ENCODE measurements at places on chromosomes 2 and 18.

DNA sequence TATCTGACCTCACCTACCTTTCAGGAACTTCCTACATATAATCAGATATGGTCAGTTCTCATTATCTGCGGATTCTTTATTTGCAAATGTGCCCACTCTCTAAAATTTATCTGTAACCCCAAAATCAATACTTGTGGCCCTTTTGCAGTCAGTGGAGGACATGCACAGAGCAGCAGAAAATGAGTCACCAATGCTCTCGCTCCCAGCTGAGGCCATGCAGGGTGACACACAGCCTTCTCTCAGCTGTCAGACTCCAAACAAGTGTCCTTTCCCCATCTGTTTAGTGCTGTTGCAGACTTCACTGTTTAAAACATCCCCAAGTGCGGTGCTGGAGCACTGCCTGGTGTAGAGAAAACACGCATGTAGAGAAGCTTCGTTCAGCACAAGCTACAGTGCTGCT is 171.9 kb upstream of the SALL3 start:
- no peak for DNase-seq

GRCh38 chr2:85522090-85522647 is 16.8 kb upstream of the MAT2A start:
- no peak for DNase-seq

DNA sequence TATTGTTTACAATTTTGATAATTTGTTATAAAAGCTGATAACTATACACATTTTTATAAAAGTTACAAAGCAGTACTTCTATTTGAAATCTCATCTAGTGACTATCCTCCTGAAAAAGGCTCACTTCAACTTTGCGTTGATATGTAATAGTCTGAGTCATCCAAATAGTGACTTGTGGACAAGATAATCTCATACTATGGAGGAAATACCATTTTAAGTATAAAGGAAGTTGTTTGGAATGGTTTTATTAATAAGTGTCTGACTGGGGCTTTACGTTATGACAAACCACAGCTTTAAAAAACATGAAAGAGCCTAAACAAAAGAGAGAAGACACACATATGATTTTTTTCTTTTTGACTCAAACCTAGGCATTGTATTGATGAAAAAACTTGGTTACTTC is 272.3 kb upstream of the COL3A1 start:
- DNase-seq: no peak

- no peak for DNase-seq
These were observed at the start of gene NTSR2 for GRCh38 chr2:11669454-11670291. Gene NTSR2, minus strand, starts transcription at chr2:11670195. Its CDS starts 66 bp downstream, at chr2:11670129.

DNA sequence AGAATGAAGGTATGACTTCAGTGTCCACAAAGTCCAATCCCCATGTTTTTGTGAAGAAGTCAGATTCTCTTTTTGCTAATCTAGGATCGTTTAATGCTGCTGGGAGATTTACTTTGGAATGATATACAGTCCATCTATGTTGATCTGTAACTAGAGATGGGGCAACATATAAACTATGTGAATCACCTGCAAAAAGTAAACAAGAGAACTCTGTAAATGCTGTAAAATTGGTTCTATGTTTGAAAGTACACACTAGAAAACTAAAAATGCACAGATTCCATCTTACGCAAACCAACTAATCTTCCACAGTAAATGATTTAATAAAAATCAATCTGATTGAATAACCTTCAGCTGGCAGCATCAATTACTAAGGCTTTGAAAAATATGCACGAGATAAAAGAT is 37.5 kb downstream of the VPS54 start:
- no peak for DNase-seq

DNA sequence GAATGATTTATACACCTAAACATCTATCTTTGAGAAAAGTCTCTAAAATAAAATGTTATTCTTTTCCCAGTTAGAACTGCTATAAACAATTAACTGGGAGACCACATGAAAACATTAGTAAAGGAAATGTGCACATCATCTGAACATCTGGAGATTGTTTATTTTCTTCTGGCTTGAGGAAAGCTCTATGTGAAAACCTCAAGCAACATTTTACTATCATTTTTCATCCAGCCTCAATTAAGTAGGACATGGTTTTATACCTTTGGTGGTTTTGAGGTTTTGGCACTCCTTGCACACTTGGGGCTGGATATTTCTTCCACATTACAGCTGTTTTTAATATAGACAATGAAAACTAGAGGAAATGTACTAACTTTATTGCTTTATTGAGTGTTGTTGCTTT is 609.5 kb upstream of the SLC8A1 start:
- no peak for DNase-seq

DNA sequence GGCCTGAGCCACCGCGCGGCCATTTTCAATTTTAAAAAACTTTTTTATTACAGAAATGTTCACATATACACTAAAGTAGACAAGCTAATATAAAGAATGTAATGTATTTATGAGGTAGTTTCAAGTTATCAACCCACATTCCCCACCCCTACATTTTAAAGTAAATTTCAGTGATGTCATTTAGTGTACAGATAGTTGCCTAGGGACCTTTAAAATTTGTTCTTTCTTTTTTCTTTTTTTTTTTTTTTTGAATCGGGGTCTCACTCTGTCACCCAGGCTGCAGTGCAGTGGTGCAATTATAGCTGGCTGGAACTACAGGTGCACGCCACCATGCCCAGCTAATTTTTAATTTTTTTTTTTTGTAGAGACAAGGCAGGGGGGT is 2.6 kb upstream of the LIMS1 start:
- no peak for DNase-seq

DNA sequence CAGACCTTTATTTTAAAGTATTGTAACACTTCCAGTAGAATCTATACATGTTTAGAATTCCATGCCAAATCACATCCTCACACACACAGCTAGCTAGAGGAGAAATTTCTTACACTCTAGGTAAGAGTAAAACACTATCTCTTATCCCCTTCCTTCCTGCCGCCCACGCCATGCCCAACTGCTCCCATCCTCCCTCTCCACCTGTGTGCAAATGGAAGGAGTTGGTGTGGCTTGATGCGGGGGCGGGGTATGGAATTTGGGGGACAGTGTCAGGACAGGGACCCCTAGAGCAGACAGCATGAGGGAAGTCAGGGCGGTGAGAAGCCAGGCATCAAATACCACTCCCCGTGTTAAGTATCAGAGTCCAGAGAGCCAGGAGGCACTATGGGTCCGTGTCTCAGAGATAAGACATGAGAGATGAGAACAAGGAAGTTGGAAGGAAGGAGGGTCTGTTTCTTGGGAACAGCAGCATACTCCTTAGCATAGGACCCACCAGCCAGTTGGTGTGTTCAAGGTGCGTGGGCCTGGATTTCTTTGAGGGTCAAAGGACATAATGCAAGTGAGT is 48.6 kb upstream of the NOSTRIN start:
- DNase-seq: no peak

- DNase-seq: no peak
These were observed 155.7 kb downstream of the DYSF start for GRCh38 chr2:71609029-71609428.

GRCh38 chr2:47174733-47175361 is 19.7 kb upstream of the STPG4 start:
- DNase-seq: no peak

DNA sequence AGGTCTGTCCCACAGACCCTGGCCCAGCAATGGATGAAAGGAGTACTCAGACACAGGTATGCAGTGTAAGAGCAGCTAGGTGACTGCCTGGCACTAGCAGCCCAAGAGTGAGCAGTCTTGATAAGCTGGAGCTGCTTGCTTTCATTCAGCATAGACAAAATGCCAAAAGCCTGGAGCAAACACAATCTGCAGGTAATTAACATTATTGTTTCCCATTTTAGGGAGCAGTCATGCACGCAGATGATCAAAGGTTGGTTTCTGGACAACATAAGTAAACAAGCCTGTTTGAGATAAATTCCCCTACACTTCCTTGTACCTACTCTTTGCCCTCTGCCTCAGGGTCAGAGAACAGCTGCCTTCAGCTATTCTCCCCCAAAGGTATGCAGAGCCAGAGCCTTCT is 73.7 kb upstream of the MSTN start:
- DNase-seq: no peak

GRCh38 chr18:48354746-48355260 is 54.4 kb downstream of the ZBTB7C start:
- DNase-seq: no peak

DNA sequence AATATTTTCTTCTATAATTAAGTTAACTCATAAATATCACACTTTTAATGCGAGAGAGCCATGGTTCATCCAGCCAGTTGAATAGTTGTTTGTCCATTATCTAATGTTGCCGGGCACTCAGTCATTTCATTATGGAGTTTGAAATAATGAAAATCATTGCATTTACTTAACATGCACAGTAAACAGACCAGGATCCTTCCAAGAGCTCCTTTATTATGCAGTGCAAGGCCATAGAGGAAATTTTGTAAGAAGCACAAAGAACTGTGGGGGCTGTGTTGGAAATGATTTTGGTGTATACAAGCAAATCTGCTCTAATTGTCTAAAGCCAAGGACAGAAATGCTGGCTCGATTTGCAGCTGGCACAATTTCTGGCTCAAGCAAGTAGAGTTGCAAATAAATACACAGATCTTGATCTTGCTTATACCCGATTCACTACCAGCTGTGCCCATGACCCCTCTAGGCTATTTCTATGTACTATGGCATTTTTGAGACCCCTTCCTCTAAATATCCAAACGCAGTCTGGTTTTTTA is 400.3 kb upstream of the HNRNPA3 start:
- no peak for DNase-seq

GRCh38 chr2:98868548-98869271 is 67.3 kb downstream of the CRACDL start:
- DNase-seq: no peak

GRCh38 chr18:55250768-55251173 is 291.5 kb upstream of the CCDC68 start:
- no peak for DNase-seq

GRCh38 chr2:68434981-68435380 is 32.1 kb downstream of the FBXO48 start:
- no peak for DNase-seq

GRCh38 chr2:888211-888801 is 62.3 kb upstream of the SNTG2 start:
- no peak for DNase-seq

GRCh38 chr2:25255745-25256487 is 85.8 kb downstream of the DNMT3A start:
- DNase-seq: no peak

DNA sequence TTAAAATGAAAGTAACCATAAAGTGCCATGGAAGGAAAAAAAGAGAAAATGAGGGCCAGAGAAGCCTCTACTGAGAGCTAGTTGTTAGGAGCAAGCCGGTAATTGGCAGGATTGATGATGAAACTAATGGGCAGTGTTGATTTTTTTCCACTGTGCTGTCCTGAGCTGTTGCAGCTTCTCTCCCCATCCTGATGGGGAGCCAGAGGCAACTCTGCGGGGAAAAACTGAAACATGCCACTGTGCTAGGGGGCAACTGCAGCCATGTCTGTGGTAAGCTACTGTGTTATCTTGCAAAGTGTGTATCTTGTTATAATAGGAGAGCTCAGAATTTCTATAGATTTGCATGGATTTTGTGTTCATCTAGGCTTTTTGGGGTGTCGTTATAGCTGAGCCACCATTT is 487.9 kb downstream of the STK39 start:
- DNase-seq: no peak

- no peak for DNase-seq
These were observed 52.9 kb downstream of the TRIB2 start for GRCh38 chr2:12769492-12770105.

DNA sequence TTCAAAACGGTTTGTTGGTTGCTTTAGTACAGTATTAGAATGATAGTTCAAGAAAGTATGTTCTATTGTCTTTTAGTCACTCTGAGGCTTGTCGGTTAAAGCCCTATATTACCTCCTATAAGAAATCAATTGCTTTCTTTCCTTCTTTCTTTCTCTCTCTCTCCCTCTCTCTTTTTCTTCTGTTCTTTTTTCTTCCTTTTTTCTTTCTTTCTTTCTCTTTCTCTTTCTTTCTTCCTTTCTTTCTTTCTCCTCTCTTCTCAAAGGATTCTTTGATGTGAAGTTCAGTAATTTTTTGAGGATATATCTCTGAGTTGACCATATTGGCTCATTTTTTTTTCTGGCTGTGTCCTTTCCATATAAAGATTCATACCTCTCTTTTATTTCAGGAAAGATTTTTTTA is 249.4 kb downstream of the SRBD1 start:
- no peak for DNase-seq

- no peak for DNase-seq
These were observed 48.6 kb downstream of the EML6 start for GRCh38 chr2:54772110-54772509.

DNA sequence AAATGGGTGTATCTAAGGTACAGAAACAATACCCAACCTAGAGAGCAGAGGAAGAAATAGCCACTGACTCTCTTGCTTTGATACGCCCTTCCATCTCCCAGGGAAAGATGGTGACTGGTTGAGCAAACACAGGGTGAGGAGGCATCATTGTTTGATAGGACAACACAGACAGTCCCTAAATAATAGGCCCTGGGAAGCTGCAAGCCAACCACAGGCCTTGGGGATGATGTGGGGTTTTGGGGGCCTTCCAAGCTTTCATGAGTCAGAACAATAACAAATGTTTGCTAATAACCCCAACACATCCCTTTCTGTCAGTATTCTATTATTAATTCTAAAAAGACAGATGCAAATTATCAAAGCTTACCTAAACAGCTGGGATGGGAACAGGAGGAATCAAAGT is 9.8 kb downstream of the LGALSL start:
- DNase-seq: no peak

Data from NCI-H1930 (cell line).